ENCODE measurements at places on chromosomes 5 and 9.

- peak; percentile 11 for DNase-seq
These were observed 53.5 kb upstream of the TAF11L2 start for GRCh38 chr5:17444496-17444895.

DNA sequence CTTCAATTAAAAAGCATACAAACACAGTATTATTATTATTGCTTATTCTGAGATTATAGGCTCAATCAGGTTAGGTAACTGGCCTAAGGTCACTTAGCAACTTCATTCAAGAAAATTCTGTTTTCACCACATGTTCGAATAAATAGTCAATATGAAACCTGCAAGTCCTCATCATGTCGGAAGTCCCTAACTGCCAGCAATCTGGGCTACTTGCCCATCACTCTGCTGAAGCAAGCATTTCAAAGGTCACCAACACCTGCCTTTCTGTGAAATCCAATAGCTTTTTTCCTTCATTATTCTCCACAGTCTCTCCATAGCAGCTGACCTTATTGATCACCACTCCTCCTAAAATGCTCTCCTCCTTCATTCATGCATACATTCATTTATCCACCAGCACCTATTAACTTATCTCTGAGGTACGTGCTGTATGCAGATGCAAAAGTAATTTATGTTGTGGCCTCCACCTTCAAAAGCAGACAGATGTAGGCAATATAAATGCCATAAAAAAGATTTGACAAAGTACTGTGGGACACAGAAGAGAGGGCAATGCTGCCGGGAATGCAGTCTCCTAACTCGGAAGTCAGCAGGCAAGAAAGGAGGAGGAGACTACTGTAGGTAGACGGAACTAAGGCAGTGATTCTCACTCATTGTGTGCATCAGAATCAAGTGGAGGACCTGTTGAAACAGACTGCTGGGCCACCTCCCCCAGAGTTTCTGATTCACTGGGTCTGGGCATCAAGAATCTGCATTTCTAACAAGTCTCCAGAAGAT, 310.9 kb downstream of the BNC2 start:
- no peak for DNase-seq

DNA sequence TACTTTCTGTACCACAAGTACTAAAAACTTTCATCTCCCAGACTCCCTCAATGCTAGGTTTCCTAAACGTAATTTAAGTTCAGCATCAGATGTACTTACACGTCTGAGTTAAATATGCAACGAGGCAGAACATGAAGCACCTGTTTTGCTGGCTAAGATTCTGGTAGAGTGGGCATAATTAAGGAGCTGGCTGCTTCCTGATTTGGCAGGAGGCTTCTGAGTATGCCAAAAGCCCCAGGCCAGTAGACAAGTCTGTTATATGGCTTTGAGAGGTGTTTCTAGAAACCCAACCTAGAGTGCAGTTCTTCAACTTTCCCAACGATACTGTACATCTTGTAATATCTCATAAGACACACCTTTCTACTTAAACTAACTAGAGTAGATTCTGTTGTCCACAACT, 13.6 kb downstream of the TICAM2 start:
- DNase-seq: no peak

GRCh38 chr9:125983681-125984080, 236.5 kb downstream of the PBX3 start:
- DNase-seq: no peak

DNA sequence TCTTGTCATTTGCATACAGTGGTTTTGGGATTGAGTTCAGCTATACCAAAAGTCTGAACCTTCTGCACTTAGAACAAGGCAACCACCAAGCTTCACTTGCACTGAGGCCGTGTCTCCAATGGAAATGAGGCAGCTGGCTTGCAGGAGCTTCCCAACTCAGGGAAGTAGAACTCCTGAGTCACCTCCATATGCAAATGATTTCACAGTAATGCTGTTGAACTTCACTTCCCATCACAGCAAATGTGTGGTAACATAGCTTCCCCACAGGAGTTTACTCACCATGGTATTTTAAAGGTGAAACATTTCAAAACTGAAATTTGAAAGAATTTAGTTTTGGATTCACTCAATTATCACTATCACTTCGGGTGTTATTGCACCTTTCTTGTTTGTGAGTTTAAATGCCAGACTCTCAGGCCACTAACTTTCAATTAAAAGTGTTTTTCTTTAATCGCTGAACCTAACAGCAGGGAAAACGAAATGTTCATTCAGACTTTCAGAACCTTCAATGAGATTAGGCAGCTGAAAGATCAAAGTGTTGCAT, 9.0 kb downstream of the CD274 start:
- peak; percentile 12 for DNase-seq

DNA sequence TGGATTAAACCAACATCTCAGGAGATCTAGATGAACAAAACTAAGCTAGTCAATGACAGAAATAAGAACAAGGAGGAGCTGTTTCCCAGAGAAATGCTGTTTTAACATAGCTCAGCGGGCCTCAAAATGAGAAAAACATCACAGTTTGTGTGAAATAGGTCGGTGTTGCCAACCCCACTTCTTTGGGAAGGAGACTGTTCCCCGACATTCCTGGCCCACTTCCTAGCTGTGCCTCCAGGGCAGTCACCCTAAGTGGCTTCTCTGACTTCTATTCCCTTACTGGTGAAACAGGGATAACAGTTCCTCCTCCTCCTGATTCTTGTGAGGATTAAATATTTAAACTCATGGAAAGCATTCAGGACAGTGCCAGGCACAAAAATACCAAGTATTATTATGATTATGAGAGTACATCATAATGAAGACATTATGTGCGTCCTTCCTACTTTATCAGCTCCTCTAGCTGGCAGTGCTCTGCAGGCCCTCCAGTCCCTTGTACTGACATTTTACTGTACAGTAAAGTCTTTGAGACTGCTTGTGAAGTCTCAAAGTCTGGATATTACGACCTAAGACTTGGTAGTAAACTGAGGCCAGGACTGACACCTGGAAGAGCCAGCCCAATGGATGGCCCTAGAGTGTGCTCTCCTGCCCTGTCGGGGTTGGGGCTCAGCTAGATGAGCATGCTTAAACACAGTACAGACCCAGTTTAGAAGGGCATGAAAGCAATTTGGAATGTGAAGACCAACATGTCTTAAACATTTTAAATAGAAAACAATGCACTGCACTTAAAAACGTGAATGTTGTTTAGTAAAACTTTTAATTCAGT, 7.3 kb downstream of the ISCA1 start:
- no peak for DNase-seq

DNA sequence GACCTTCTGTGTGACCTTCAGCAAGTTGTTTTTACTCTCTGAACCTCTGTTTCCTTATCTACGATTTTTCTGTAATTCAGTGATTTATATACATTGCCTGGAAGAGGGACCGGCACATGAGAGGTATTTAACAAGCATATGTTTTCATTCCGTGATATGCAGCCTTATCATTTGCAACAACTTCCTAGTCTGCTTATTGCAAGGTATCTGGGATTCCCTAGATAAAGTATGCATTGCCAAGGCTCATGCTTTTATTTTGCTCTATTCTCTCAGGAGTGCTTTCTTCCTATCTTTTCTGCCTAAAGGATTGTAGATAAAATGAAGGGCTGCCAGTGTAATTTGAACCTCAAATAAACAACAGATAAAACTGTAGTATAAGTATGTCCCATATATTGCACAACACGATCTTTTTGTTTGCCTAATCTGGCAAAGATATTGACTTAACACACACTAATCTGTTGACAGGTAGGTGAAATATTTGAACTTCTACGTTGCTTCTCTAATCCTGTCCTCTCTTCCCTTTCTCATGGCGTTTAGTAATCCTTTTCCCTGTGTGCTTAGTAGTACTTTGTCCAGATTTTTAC, 377.2 kb upstream of the TNC start:
- DNase-seq: no peak

- DNase-seq: no peak
These were observed 505.4 kb downstream of the SEMA5A start for GRCh38 chr5:9040475-9040874.

- DNase-seq: no peak
These were observed 9.7 kb downstream of the RNF44 start for GRCh38 chr5:176527246-176528222.

DNA sequence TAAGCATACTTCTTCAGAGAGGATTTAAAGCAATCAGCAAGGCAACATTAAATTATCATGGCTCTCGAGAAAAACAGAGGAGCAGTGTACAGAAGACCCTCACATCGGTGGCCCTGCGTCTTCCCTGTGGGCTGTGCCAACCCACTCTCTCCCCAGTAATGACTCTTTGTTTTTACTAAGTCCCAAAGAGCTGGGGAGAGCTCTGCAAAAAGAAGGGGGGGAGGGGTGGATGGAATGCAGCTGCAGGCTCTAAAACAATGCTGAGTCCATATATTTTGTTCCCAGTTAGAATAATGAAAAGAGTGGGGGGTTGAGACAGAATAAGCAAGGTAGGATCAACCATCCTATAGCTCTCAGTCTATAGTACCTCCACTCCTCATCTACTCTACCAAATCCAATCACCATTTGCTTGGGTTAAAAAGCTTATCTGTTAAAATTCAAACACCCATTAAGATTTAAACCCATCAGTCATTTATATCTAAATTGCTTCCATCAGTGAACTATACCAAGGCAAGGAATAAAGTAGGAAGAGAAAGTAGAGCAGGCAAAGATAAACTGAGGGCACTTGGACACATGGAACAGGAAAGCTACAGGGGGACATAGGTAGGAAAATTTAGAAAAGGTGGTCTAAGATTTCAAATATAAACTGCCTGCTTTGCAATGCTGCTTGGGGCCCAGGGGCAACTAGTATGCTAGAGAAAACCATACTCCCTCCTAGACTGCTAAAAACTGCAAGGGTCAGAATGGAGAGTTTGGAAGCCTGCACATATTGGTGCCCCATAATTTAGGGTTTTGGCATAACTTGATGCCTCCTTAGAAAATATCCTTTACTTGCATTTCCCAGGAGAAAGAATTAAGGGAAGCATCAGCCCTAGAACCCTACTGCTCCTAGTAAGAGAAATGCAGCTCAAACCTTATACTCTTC, 20.6 kb downstream of the ELL2 start:
- DNase-seq: peak; percentile 37

- no peak for DNase-seq
These were observed 25.1 kb upstream of the CD180 start for GRCh38 chr5:67221487-67222242.

DNA sequence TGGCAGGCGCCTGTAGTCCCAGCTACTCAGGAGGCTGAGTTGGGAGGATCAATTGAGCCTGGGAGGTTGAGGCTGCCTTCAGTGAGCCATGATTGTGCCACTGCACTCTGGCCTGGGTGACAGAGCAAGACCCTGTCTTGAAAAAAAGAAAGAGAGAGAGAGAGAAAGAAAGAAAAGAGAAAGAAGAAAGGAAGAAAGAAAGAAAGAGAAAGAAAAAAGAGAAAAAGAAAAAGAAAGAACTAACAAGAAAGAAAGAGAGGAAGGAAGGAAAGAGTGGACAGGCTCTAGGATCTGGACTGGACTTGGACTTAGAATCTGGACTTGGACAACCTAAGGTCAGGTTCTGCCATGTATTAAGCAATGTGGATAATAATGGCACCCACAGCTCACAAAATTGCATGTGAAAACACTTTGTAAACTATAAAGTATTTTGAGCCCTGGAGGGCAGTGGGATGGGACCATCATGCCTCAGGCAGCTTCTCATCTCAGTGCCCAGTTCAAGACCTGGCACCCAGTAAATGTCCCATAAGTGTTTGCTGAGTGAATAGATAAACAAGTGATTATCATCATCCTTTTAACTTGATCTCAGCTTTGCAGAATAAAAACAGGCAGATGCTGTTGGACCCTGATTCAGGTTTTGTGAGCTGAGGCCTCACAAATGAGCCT, 12.8 kb upstream of the PHF19 start:
- DNase-seq: no peak

DNA sequence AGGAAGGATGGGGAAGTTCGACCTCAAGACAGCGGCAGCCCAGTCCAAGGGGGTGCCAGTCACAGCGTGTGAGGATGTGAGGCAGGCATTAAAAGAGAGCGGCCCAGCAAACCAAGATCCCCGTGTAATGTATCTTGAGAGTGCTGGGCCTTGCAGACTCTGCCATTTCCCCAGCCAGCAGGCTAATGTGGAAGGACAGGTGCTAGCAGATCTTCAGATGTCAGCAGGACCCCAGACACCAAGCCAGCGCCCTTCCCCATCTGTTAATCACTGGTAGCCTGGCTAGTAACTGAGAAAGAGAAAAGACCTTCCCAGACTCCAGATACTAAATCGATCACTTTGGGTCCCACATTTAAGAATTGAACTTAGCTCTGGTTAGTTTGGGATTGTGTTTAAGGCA, 62.2 kb downstream of the NTRK2 start:
- no peak for DNase-seq

DNA sequence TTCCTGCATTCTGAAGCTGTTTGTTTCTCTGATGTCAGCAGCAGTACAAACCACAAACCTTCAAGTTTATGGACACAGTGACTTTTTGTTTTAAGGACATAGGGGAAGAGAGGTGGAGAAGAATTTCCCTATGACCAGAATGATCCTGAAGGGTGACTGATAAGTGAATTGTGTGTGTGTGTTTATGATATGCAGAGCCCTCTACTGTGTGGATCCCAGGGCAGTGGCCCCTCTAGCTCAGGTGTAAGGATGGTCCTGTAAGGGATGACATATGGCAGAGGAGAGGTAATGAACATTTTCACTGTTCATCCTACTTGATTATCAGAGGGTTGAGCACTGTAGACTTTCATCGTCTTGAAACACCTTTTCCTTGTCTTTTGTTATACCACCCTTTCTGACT, 30.6 kb upstream of the TMED7 start:
- DNase-seq: no peak

GRCh38 chr5:144598451-144599068, 427.9 kb downstream of the KCTD16 start:
- peak; percentile 8 for DNase-seq

- DNase-seq: peak; percentile 29
These were observed 235.7 kb downstream of the HSPA4 start for GRCh38 chr5:133287500-133287899.

GRCh38 chr5:135139381-135140134, 105.5 kb upstream of the PITX1 start:
- peak; percentile 91 for DNase-seq

DNA sequence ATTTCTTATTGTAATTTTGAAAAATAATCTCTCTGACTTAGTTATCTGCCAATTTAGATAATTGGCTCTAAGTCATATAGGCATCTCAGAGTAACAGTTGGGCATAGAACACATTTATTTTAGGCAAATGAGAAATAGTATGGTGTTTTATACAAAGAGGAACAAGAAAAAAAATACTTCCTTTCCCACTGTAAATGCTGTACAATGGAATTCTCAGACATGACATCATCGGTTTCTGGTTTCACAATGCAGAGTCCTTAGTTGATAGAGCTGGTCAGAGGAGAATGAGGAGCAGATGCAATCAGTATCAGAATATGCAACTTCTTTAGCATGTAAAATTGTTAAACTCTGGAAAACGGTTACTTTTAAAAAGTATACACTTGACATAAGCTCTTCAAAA, 49.4 kb downstream of the PLK2 start:
- peak; percentile 83 for DNase-seq
